ENCODE measurements at places on chromosomes 1 and 21.

- DNase-seq, result peak; percentile 81
These were observed 9.6 kb downstream of the PROK1 start for GRCh38 chr1:110460253-110461220.

- DNase-seq, result no peak
These were observed 16.4 kb upstream of the SEMA4A start for GRCh38 chr1:156136970-156137483.

GRCh38 chr1:236896716-236897115, 101.6 kb downstream of the MTR start:
- DNase-seq, result no peak

- no peak for DNase-seq
These were observed 15.5 kb upstream of the HMGB4 start for GRCh38 chr1:33848205-33848937.

- DNase-seq, result no peak
These were observed 735.4 kb downstream of the LTN1 start for GRCh38 chr21:28257276-28257675.

DNA sequence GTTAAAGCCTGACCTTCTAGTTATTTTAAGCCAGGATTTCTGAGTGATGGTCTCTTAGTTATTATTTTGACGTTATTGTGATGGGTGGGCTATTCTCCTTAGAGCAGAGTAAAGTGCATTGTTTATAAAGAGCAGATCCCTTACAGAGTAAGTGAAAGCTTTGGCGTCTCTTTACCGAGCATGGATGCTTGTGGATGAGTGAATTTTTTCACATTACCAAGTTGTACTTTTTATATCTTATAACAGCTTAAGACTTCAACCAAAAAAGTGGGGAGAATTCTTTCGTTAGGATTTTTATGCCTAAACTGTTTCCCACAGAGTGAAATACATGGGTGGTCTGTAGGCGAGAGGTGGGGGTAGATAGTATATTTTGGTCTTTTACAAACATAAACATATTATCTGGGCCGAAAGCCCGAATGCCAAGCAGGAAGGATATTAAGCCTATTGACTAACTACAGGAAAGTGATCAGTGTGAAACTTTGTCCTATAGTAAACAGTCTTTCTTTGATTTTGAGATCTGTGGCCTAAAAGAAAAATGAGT, 279.1 kb upstream of the C1orf105 start:
- DNase-seq, result no peak

DNA sequence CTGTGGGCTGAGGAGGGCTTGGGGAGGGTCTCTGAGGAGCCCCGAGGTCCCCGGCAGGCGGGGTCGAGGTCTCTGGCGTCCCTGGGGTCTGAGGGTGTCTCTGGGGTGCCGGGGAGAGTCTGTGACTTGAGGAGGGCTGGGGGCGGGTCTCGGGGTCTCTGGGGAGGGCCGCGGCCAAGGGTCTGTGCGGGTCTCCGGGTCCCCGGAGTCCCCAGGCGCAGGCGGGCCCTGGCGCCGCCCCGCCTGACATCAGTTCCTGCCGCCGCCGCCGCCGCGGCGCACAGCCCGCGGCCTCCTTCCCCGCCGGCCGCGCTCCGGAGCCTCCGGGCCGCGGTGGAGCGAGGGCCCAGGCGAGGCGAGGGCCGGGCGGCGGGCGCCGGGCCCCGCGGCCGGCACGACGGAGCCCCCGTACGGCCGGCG, at the start of gene PLEKHM2:
Gene PLEKHM2 (plus strand): TSS at position 279 of the 420 bp plus-strand sequence. CDS start 239 bp downstream, outside the sequence.
- DNase-seq, result peak; percentile 18
